Fibroblast of skin of back (primary cell): ENCODE measurements at places on chromosomes 6 and 20.

DNA sequence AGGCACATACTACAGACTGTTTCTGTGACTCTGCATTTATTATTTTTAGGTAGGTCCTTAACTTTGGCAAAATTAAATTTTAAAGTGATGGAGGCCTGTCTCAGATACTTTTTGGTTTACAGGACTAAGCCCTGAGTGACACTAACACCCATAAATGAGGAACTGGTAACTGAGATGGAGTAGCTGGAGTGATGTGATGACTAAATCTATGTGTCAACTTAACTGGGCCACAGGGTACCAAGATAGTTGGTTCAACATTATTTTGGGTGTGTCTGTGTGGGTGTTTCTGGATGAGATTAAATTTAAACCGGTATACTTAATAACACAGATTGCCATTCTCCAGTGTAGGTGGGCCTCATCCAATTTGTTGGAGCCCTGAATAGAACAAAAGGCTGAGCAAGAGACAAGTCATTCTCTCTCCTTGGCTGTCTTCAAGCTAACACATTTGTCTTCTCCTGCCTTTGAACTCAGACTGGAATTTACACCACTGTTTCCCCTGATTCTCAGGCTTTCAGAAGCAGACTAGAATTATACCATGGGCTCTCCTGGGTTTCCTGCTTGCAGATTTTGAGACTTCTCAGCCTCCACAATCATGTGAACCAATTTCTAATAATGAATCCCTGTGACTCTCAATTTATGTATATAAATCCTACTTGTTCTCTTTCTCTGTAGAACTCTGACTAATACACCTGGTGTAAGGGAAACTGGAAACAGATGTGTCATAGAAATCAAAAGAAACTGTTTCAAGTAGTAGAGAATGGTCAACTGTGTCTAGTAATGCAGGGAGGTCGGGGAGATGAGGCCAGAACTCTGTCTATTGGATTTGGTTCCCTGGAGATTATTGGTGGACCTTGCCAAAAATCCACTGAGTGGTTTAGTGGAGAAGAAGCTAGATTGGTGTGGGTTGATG is 579.2 kb downstream of the EPM2A start:
- DNase-seq = no peak

DNA sequence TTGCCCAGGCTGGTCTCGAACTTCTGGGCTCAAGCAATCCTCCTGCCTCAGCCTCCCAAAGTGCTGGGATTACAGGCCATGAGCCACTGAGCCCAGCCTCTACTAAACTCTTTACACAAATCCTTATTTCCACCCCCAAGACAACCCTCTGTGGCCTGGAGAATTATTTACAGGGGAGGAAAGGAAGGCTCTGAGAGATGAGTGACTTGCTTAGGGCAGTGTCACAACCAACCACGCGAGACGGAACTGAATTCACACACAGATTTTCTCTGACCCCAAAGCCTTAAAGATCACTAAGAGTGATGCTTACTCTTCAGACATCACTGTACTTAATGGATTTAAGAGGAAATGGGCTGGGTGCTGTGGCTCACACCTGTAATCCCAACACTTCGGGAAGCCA is 86.2 kb downstream of the RIPOR3 start:
- DNase-seq = no peak

GRCh38 chr6:158417760-158418098 is 105.5 kb downstream of the TULP4 start:
- peak; percentile 59 for DNase-seq

DNA sequence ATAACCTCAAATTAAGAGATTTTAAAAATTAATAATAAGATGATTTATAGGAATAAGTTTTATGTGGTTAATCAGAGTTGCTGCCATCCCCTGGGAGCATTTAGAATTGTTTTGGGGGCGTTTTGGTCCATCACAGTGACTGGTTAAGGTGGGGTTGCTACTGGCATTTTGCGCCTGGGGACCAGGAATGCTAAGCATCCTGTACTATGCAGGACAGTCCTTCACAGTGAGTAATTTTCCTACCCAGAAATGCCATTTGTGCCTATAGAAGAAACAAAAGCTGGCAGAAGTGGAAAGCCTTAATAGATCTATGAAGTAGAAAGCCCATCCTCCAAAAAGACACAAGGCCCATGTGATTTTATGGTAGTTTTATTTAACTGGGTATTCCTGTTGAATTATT is 118.0 kb downstream of the ANKS1A start:
- DNase-seq = peak; percentile 37
